SK-N-SH (cell line): ENCODE measurements at places on chromosomes 12 and 14.

GRCh38 chr14:94906991-94907587 lies 137.2 kb upstream of the GSC start:
- DNase-seq = no peak

DNA sequence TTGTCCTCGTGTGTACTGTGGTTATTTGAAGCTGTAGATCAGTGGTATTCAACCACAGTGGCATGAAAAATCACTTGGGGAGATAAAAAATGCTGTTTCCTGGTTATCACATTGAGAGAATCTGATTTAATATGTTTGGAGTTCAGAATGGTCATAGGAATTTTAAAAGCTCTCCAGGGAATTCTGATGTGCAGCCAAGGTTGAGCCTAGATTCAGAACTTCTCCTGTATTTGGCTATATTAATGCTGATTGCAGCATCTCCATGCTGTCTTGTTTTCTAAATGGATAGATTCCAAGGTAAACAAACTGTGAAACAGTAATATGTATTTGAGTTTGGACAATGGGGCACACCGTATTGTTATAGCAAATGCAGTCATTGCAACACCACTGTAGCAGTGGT lies 982.2 kb upstream of the FBXO33 start:
- no peak for DNase-seq

GRCh38 chr12:29396774-29397173 lies 15.8 kb upstream of the ERGIC2 start:
- DNase-seq = no peak

DNA sequence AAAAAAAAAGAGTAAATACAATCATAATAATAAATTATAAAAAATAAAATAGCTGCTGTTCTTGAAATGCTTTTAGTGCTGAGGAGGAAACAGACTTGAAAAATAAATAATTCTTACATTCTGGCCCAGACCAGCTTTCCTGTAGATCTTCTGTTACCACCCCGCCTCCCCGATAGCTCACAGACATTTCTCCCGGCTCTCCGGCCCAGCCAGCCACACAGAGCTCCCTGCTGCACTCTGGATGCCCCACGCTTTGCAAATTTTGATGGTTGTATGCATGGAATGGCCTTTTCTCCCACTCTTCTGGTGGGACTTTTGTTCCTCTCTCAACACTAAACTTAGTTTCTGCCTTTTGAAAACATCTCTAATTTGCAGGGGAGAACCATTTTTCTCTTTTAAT lies 249.3 kb downstream of the ATP23 start:
- no peak for DNase-seq

- no peak for DNase-seq
Measured at GRCh38 chr12:93974252-93974651, 174.1 kb upstream of the PLXNC1 start.
